Cerebellar cortex (tissue), 1 donor: ENCODE measurements at places on chromosomes 6 and 20.
A peak's percentile ranks its signal among the peaks of the same experiment; 100 is the strongest.

DNA sequence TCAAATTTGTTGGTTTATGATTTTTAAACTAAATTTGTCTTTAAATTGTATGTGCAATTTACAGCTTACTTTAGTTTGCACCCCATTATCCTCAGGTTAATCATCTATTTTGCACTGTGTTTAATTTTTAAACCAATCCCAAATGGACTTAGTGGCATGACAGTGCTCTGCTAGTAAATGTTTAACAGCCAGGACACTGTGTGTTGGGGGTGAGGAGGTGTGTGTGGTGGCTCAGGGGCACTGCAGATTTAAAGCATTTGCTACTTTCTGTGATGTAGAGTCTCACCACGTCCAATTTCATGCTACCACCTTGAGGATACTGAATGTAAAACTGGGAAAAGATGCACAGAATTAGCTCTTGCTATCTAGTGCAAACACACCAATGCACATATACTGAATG lies 225.7 kb downstream of the HAO1 start:
- DNase-seq = no peak

DNA sequence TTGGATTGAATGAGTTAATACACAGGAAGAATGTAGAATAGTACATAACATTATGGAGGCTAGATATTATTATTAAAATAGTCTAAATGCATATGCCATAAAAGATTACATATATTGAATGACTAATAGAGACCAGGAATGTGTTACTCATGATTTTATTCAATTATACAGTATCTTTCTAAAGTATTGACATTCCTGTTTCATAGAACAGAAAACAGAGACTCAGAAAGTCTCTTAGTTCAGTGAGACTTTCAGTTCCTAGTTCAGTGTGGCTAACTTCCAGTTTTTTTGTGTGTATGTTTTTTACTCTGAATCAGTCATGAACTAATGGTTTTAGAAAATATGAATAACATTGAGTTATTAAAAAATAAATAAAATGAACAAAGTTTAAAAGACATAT lies 34.6 kb upstream of the TMEM244 start:
- DNase-seq = no peak

GRCh38 chr6:17101422-17102257 lies at the start of gene STMND1:
Gene STMND1, plus strand, starts transcription at chr6:17102050. Its CDS starts 208 bp downstream, at chr6:17102258.
- DNase-seq = no peak

GRCh38 chr6:63507096-63507495 lies 65.2 kb upstream of the LOC128125822 start:
- DNase-seq = no peak

- DNase-seq = peak; percentile 54
Observed at GRCh38 chr6:20404641-20405032, 3.0 kb downstream of the E2F3 start.

GRCh38 chr20:25308083-25308491 lies 60.2 kb downstream of the PYGB start:
- no peak for DNase-seq

GRCh38 chr6:36666287-36666686 lies 12.2 kb upstream of the CDKN1A start:
- no peak for DNase-seq

DNA sequence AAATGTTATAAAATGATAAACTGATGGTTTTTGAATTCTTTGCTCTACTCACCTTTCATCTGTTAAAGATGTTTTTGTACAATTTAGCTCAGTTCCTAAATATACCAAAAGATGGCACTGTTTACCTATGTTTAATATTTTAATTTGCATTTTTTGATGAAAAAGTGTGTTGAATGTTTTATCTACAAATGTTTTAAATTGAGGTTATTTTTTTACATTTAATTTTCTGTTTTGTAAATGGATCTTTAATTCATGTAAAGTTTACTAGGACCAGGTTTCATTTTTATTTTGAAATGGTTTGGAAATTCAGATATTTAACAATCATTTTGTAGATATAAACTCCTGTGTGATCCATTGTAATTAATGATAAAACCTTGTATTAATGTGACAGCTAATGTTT lies 30.0 kb downstream of the CDKAL1 start:
- DNase-seq = peak; percentile 58

- DNase-seq = no peak
Observed at GRCh38 chr20:15710636-15711035, 862.6 kb downstream of the KIF16B start.

GRCh38 chr6:169700296-169700695 lies 1.5 kb downstream of the WDR27 start:
- no peak for DNase-seq

DNA sequence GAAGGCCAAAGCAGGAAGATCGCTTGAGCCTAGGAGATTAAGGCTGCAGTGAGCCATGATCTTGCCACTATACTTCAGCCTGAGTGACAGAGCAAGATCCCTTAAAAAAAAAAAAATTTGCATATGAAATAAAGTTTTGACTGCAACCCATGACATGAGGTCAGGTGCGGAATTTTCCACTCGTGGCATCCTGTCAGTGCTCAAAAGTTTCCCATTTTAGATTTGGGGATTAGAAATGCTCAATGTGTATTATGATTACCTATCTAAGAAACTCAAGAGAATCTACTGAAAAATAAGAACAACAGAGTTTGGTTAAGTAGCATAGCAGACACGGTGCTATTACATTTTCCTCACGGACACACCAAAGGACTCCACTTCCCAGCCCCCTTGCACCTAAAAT lies 11.7 kb downstream of the SLC23A2 start:
- DNase-seq = no peak

GRCh38 chr6:168017629-168018028 lies 20.2 kb downstream of the KIF25 start:
- DNase-seq = no peak

DNA sequence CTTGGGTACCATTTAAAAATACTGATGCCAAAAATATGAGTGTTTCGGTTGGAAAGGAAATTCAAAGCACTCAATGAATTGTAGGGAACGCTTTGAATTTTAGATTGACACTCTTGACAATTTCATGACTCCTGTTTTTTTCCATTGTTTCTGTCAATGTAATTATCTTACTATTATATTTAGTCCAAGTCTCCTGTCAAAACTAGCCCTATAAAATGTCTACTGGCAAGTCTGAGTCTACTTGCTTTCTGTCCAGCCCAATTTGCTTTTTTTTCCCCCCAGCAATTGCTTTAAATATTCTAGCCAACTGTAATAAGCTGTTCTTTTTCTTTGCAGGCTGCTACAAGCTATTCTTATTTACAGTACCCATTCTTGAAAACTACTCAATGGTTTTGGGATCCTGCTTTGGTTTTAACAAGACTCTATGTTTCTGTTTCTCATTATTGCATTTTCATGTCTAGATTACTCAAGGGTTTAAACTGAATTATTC lies 1103.9 kb upstream of the GJE1 start:
- DNase-seq = no peak

DNA sequence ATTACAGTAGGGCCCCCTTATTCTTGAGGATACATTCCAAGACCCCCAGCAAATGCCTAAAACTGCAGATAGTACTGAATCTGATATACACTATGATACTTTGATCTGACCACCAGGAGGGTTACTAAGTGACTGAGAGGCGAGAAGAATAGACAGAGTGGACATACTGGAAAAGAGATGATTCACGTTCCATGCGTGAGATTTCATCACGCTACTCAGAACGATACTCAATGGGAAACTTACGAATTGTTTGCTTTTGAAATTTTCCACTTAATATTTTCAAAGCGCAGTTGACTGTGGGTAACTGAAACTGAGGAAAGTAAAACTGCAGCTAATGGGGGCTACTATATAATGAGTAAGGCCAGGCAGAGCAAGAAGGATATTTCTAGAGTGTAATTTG lies 60.8 kb downstream of the STX11 start:
- DNase-seq = no peak

DNA sequence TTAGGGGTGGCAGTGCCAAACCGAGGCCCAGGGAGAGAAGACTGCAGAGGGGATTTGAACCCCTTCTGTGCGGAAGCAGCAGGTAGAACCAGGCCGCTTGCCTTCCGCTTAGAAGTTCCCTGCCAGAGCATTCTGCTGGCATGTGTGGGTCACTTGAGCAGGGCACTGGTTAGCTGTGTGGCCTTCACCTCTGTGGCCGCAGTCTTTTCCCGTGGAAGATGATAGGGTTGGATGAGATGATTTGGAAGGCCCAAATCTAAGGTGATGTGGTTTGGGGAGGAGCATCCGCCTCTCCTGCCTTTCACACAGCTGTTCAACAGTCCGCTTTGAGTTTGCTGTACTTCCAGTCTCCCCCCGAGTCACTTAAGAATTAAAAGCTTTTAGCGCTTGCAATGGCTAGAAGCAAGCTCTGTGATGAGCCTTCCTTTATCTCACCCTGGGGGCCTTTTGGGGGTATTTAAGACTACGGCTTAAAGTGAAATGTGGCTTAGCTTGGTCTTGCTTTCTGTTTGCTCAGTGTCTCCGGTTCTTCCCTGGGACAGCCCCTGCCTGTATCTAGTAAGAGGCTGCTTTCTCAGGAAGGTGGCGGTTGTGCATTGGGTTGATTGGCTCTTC lies 743 bp downstream of the CMTR1 start:
- peak; percentile 33 for DNase-seq

- no peak for DNase-seq
Observed at GRCh38 chr6:7580537-7580926, 9.5 kb upstream of the SNRNP48 start.

- DNase-seq = no peak
Observed at GRCh38 chr6:105943514-105943913, 142.6 kb upstream of the PRDM1 start.

DNA sequence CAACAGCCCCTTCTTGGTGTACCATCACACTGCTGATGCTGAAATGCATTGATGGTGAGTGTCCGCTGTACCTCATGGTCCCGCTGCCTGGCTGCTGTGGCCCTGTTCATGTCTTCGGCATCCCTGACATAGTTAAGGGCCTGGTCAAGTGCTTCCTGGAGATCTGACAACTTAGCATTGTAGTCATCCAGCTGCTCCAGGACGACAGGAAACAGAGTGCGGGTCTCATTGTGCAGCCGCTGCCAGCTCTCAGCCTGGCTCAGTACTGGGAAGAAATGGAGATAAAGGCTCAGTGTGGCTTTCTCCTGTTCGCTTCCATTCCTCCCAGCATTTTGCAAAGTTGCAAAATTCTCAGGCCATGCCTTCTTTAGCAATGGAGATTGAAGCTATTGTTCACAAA lies 81.8 kb downstream of the LAMA4 start:
- DNase-seq = no peak

GRCh38 chr20:16311756-16312155 lies 261.5 kb downstream of the KIF16B start:
- DNase-seq = peak; percentile 16

DNA sequence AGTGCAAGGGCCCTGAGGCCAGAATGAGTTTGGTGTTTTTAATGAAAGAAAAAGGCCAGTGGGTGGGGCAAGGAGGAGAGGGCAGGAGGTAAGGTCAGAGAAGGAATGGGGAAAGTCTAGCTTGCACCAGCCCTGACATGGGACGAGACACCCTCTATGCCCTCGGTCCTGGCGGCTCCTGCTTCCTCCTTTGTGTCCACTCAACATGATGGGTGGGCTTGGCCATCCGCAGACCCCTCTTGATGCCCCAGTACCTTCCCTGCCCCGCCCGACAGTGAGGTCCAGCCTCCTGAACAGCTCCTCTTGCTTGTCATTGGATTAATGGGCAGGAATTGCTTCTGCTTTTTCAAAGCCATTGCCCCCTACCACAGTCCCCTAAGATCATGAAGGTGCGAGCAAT lies 33.6 kb upstream of the ANGPT4 start:
- no peak for DNase-seq

DNA sequence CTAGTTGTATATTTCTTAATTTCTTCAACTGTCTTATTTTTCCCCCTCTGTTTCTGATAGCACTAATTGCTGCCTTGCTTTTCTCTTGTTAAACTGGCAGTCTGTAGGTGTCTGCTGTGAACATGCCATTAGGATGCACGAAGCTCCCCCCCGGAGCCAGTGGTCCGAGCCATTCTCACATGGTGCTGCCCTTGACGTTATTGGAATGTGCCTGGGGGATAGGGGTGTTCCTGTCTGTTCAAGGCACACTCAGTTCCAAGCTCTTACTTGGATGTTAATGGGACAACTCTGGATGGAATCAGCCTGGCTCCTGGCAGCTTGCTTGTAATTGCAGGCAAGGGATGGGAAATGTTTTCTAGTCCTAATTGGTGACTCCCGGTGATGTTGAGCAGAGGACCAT lies 68.4 kb downstream of the RREB1 start:
- DNase-seq = no peak

GRCh38 chr6:137552809-137553208 lies 58.6 kb upstream of the OLIG3 start:
- no peak for DNase-seq

- DNase-seq = no peak
Observed at GRCh38 chr6:106124015-106124414, 37.9 kb downstream of the PRDM1 start.

DNA sequence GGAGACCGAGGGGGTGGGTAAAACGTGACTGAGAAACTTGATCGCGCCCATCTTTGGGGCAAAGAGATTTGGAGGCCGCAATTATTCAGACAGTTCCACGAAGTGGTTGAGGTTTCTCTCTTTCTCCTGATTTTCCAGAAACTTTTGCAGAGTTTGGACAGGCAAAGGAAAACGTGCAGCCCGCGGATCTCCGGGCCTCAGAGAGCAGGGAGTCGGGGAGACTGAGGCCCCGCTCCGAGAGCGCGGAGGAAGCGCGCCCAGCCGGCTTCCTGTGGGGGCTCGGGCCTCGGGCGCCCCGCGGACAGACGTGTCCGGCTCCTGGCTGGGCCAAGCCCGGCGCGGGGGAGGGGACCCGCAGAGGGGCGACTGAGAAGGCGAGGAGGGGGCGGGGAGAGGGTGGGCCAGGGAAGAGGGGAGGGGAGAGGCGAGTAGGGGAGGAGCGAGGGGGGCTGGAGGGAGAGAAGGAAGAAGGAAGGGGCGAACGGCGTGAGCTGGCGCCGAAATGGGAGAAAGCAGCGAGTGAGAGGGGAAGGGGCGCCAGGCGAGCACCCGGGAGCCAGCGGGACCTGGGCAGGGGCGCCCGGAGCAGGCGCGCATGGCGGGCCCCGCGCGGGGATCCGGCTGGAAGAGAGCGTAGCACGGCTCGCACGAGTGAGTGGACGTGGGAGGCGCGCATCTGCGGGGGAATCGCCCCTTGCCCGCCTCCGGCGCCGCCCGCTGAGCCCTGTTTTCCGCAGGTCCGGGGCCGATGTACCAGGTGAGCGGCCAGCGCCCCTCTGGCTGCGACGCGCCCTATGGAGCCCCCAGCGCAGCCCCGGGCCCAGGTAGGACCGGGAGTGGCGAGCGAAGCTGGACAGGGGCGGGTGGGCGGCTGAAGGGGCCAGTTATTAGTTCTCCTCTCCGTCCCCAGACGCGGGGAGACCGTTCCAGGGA lies at the start of gene MDFI:
Gene MDFI, plus strand, starts transcription at position 467 of the 933 bp plus-strand sequence. Its CDS starts 282 bp downstream, at position 749.
- no peak for DNase-seq

DNA sequence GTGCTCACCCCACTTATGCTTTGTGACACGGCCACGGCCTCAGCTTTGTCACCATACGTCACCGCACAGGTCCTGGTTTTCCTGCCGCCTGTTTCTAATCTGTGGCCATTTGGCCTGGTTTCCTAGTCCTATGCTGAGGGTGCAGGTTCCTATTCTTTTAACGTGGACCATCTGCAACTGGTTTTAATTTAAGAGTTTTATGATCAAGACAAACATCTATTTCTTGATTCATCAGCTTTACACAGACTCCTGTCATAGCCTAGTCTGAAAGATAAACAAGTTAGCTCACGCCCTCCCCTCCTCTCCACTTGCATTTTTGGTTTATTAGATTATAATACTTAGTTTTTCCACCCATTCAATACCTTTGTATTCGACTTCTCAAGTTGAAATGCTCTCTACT lies 97.5 kb upstream of the RPS6KA2 start:
- no peak for DNase-seq
